ENCODE measurements at places on chromosomes 5 and 9.

- peak; percentile 82 for DNase-seq
These were observed 81.2 kb downstream of the ARL15 start for GRCh38 chr5:54229041-54229780.

GRCh38 chr9:127130661-127131538 lies 8.5 kb upstream of the ANGPTL2 start:
- DNase-seq = no peak

DNA sequence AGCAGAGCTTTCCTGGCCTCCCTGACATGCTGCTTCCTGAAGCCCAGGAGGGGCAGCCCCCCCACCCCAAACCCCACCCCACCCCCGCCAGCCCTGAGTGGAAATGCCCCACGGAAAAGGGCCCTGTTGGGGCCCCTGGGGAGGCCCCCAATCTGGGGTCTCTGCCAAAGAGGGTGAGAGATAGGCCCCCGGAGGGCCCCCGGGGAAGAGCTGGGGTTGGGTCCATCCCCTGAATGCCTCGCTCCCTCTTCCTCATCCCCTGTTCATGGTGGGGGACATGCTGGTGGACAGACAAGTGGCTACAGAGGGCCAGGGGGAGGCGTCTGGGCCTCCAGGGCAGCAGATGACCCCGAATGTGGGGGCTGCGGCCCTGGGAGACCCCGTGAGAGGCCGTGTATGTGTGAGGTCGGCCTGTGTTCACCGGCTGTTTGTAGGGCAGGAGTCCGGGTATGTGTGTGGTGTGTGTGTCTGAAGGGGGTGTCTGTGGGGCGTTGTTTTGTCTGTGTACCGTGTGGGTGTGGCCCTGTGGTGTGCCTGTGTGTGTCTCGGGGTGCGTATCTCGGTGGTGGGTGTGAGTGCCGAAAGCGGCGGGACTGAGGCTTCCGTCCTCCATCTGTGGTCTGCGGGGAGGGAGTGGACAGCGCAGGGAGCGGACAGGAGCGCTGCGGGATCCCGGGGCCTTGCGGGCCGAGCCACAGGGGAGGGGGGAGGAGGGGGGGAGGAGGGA lies 11.3 kb downstream of the C9orf50 start:
- DNase-seq = peak; percentile 74

GRCh38 chr5:96425443-96425842 lies 7.6 kb downstream of the PCSK1 start:
- DNase-seq = no peak

- DNase-seq = peak; percentile 30
These were observed 849 bp downstream of the RORB start for GRCh38 chr9:74497748-74498620.

DNA sequence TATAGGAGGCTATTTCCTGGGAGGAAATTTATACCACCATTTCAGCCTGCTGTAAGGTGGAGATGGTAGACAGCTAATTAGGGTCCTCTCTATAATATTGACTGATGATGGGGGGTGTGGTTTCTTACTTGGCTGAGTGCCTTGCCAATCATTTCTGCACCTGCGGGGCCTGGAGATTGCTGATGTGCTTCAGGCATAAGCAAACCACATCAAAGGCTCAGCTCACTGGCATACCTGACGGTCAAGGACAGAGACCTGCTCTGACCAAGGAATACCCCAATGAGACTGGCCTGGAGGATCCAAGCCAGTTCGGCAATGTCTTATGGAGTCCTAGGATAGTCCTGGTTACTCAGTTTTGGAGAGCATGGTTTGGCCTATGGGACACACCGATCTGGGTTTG lies 29.5 kb downstream of the ANKH start:
- no peak for DNase-seq

- no peak for DNase-seq
These were observed 468.6 kb downstream of the CDH18 start for GRCh38 chr5:19519448-19519847.

DNA sequence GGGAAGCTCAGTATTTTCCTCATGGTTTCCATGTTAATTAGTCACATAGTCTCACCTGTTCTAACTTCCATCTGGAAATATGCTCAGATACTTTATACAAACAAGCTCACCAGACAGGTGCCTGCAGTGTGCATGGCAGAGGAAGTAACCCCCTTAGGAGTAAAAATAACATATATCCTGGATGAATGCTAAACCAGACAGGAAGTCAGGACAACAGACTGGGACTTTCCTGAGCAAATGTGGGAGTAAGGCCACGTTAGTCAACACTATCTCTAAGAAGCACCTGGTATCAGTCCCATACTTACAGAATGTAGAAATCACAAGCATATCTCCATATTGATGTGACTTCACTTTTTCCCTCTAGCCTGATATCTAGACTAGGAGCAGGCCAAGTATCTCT lies 128.4 kb downstream of the SEC61B start:
- DNase-seq = no peak

DNA sequence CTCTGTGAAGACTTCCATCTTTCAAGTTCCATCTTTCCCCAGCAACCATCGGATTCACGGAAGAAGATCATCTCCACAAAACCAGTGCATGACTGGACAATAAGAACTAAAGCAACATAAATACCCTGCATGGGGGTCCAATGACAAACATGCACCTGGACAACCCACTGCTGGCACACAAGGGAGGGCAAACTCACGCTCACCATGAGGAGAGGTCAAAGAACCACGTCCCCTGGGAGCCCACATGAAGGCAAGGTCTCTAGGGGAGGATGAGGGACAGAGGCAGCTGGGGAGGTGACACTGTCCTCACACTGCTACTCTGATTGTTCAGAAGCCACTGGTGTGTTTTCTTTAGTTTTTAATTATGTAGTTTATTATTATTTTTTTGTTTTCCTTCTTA lies 190.8 kb downstream of the MED10 start:
- DNase-seq = no peak

DNA sequence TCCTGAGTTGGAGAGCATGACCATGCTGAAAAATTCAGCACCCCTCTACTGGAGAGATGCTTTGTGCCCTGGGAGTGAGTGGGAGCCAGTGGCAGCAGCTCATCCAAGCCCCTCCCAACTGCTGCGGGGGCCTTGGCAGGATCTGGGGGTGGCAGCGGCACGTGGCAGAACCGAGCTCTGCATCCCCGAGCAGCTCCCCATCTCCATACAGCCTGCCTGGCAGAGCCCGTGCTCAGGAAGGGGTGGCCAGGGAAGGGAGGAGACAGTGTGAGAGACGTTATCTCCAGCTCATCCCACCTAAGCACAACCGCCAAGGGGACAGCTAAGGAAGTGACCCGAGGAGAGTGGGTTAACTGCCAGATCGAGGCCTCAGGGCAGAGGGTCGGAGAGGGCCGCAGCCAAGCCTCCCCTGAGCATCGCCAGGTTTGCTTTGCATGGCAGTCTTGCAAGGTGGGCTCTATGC lies 17.2 kb upstream of the DPM2 start:
- no peak for DNase-seq

- DNase-seq = no peak
These were observed 2.7 kb downstream of the ASTN2 start for GRCh38 chr9:117412006-117412715.

All from activated naive CD4-positive, alpha-beta T cell treated with anti-CD3 and anti-CD28 coated beads, Interleukin-2, amount 10 ng/mL, durations not matched to agents 7 days and 5 days (primary cell).